ENCODE measurements at places on chromosomes 4 and X. TPM values are rescaled to one million over a fixed set of nuclear protein-coding genes. Genes with fewer than 3 reads are reported as not detected.

Gene GUCY1B1
- total RNA-seq = not detected

Gene DUSP9
- total RNA-seq = not detected

Gene DMP1
- not detected for total RNA-seq

Gene FREM3
- not detected for total RNA-seq

Gene CLCN4
- total RNA-seq = not detected

Gene DSPP
- total RNA-seq = not detected

Gene AMTN
- not detected for total RNA-seq

Gene SOWAHD
- 1.7 TPM for total RNA-seq

Gene GPR173
- total RNA-seq = 0.08 TPM

Gene EGFL6
- total RNA-seq = 18.1 TPM

Gene PCDH10
- total RNA-seq = not detected

Gene INTS12
- 20.3 TPM for total RNA-seq

Gene MAGEB1
- total RNA-seq = not detected

Gene SYTL4
- total RNA-seq = not detected

Gene F8A3
- 11.8 TPM for total RNA-seq

Gene SSX1
- total RNA-seq = not detected

Gene GLRB
- total RNA-seq = not detected

Gene C1QTNF7
- not detected for total RNA-seq

Gene SLC34A2
- total RNA-seq = not detected

Gene PIN4
- 9.3 TPM for total RNA-seq

Gene TNMD
- not detected for total RNA-seq

Gene PHOX2B
- total RNA-seq = not detected

Gene TMPRSS11B
- total RNA-seq = not detected

Gene C1GALT1C1
- 18.1 TPM for total RNA-seq

Gene ITGB1BP2
- 6.6 TPM for total RNA-seq

Gene MTNR1A
- total RNA-seq = not detected

Gene C4orf51
- total RNA-seq = not detected

Data from activated naive CD8-positive, alpha-beta T cell treated with anti-CD3 and anti-CD28 coated beads, Interleukin-2, amount 10 ng/mL, durations not matched to agents 7 days and 5 days (primary cell).